CD4-positive, alpha-beta T cell (primary cell): ENCODE measurements at places on chromosomes 12 and 14.
A peak's percentile ranks its signal among the peaks of the same experiment; 100 is the strongest.

GRCh38 chr14:31080484-31080883 is 54.3 kb upstream of the STRN3 start:
- DNase-seq, result no peak

DNA sequence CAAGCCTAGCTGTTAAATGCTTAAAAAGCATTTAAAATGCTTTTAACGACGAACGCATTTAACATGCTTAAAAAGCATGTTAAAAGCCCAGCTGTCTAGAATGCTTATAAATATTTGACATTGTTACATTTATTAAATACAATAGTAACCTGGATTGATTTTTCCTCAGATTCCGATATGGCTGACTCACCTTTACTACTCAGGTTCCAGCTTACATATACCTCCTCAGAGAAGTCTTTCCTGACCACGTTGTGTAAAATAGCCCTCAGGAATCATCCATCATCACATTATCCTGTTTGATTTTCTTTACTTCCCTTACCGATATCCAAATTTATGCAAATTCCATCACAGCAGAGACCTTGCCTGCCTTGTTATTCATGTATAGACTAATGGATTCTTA is 51.4 kb downstream of the SLC41A2 start:
- DNase-seq, result no peak

DNA sequence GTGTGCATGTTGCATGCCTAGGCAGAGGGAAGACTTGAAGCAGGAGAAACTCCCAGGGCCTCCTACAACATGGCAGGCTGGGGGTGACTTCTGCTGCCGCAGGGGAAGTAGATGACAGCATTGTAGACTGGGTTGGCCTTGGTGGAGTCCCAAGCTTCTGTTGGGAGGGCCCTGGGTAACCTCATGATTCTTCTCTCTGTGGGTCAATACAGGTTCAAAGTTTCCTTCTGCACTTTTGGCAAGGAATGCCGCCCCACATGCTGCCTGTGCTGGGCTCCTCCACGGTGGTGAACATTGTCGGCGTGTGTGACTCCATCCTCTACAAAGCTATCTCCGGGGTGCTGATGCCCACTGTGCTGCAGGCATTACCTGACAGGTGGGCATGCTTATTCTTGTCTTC is 78.4 kb upstream of the RIC8B start:
- DNase-seq, result no peak

GRCh38 chr12:76874027-76874426 is 4.8 kb downstream of the CSRP2 start:
- no peak for DNase-seq

GRCh38 chr14:28813810-28814209 is 47.2 kb downstream of the FOXG1 start:
- no peak for DNase-seq

- no peak for DNase-seq
Measured at GRCh38 chr12:96812153-96812552, 94.9 kb upstream of the NEDD1 start.

GRCh38 chr12:18345021-18345735 is 83.9 kb downstream of the PIK3C2G start:
- DNase-seq, result no peak

- DNase-seq, result no peak
Measured at GRCh38 chr14:51479584-51480325, 172.0 kb upstream of the FRMD6 start.

DNA sequence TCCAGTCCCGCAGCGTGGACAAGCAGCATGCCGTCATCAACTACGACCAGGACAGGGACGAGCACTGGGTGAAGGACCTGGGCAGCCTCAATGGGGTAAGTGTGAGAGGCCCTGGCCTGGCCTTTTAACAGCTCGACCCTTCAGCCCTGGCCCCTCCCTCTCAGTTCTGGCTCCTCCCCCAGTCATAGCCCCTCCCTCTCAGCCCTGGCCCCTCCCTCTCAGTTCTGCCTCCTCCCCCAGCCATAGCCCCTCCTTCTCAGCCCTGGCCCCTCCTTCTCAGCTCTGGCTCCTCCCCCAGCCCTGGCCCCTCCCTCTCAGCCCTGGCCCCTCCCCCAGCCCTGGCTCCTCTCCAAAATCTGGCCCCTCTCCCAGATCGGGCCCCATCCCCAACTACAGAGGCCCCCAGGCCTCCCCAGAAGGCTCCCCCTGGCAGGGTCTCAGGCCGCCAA is 11.2 kb downstream of the CEP170B start:
- no peak for DNase-seq

DNA sequence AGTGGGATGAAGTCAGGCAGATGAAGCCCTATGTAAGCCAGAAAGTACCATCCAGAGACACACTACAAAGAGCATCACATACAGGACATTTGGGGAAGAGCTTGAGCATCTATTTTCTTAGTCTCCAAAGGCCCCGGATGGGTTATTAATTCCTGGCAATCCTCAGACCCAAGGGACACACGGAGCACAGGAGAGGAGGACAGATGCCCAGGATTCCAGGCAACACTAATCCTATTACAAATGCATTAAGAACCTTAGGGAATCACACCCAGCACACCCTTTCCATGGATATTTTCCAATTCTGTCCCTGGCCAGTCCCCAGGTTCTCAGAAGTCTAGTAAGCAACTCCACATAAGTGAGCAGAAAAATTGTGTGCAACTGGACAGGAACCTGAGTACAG is 65.9 kb downstream of the CMKLR1 start:
- DNase-seq, result no peak

DNA sequence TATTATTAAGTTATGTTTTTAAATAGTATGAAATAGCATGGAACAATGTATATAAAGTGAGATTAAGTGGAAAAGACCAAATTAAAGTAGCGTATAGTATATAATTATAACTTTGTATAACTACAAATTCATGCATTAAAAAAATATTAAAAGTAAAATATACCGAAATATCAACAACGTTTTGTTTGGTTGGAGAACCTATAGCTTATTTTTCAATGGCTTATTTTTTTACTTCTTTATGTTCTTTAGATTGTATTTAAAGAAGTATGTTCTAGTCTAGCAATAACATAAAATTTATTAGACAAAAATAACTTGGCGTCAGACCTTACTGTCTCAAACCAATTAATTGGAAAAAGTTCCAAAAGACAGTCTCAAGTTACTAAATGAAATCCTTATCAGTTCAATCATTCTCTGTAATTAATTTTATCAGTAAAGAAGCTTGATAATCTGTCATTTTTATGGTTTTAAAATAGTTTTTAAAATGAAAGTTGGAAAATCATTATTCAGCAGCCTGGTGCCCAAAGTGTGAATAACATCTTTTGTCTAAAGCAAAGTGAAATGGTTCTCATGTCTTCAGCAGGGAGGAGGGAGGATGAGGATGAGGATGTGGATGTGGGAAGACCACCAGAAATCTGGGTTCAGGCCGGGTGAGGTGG is 46.7 kb downstream of the IRAK3 start:
- DNase-seq, result no peak

- no peak for DNase-seq
Measured at GRCh38 chr14:60506985-60507829, 1.7 kb upstream of the SIX6 start.

DNA sequence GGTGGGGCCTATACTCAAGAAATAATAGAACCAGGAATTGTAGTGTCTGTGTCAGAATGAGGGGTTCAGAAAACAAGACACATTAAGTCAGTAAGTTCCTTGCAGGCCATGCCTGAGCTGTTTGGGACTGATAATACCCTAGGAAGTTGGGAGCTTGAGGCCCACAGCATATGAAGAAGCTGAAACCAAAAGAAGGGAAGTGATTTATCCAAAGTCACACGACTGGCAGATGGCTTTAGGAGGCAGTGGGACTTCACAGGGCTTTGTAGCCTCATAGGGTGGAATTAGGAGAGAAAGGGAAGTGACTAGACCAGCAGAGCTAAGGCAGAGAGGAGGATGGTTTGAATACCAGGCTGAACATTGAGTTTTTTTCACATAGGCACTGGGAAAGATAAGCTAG is 56.6 kb upstream of the SRSF5 start:
- peak; percentile 50 for DNase-seq

DNA sequence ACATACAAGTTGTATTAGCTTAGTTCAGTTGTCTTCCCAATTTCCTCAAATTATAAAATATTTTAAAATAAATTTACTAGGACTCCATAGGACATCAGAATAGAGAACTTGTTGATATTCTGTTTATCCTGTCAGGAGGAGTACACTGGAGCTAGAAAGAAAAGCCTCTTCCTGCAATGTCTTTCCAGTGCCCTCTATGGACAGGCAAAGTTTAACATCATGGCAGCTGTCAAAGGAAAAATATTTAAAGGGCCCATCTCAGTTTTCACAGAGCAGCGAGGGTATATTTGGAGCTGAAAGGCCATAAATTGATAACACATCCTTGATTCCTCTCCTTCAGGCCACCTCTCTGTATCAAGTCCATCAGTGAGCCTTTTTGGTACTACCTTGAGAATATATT is 19.0 kb downstream of the DIP2B start:
- DNase-seq, result no peak
